ENCODE measurements at places on chromosomes 5 and 9.

GRCh38 chr5:80064124-80064523 is 29.0 kb downstream of the THBS4 start:
- DNase-seq = no peak

GRCh38 chr9:28539434-28540070 is 966.3 kb upstream of the C9orf72 start:
- no peak for DNase-seq

- DNase-seq = no peak
These were observed 321.5 kb downstream of the ENC1 start for GRCh38 chr5:74319076-74319475.

- DNase-seq = no peak
These were observed 31.2 kb upstream of the CXCL14 start for GRCh38 chr5:135609981-135610380.
